ENCODE measurements at places on chromosomes 7 and 10.

GRCh38 chr10:133237588-133238465, at the start of gene VENTX:
Gene VENTX (plus strand): TSS chr10:133237855. CDS start chr10:133237915, 60 bp downstream.
- no peak for DNase-seq

GRCh38 chr7:141960687-141961422, 12.7 kb downstream of the TAS2R38 start:
- DNase-seq: no peak

- no peak for DNase-seq
Measured at GRCh38 chr7:88132725-88133124, 87.1 kb downstream of the SRI start.

GRCh38 chr10:79492839-79493238, 19.5 kb upstream of the EIF5AL1 start:
- no peak for DNase-seq

GRCh38 chr7:50397320-50397970, 52.7 kb downstream of the FIGNL1 start:
- no peak for DNase-seq

GRCh38 chr7:34821932-34822558, 164.0 kb downstream of the NPSR1 start:
- no peak for DNase-seq

GRCh38 chr7:151897161-151897731, 20.3 kb upstream of the PRKAG2 start:
- no peak for DNase-seq

DNA sequence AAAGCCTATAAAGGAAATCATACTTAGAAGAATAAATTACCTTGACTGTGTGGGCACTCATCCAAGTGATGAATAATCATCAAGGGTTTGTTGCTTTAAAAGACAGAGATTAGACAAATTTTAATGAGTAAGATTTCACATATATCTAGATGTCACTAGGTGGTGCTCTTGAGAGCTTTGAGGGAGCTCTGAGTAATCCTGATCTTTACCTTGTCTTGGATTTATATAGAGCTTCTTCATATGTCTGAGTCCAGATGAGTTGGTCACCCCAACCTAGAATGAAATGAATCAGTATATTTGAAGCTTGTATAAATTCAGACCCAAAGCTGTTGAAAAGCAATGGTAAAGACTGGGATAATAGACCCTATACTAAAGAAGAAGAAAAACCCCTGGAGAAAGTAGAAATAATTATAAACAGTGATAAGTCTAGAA, 3.7 kb downstream of the AGR2 start:
- no peak for DNase-seq

DNA sequence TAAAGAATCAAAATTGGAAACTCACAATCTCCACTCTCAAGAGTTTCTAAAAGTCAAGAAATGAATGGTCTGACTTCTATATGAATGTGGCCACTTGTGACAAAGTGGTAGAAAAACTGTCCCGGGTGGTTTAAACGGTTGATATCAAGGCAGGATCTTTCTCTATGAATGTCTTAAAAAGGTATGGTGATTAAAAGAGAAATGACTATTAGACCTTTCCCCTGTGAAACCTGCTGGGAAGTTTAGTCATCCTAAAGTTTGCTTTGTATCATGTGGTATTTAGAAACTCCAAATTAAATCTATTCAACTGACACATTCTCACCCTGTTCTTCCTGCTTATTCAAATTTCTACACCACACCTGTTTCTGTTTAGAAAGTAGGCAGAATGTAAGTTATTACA, 492.5 kb downstream of the XPNPEP1 start:
- no peak for DNase-seq

GRCh38 chr10:88091490-88092061, 228.2 kb downstream of the PTEN start:
- DNase-seq: peak; percentile 70

DNA sequence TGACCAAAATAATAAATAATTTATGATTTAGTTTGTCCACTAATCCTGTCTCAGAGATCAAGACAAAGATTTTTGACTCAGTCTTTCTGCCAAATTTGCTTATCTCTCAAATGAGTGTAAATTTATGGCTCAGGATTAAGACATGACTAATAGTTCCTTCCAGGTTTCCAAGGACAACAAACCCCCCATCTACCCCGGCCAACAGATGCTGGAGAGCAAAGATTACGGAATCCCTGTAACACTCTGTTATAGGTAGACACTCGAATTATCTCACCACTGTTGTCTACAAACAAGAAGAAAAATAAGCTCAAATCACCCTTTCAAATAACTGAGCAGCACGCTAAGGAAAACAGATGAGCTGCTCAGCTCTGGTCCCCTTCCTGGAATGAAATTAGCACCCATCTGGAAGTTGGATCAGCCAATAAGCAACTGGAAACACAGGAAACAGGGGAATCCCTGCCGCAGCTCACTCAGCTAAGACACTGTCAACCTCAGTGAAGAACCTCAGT, 56.8 kb upstream of the SVIL start:
- DNase-seq: no peak

- DNase-seq: no peak
Measured at GRCh38 chr10:125721035-125721434, 1.5 kb downstream of the EDRF1 start.

- DNase-seq: no peak
Measured at GRCh38 chr7:13240349-13240748, 552.9 kb downstream of the ARL4A start.

DNA sequence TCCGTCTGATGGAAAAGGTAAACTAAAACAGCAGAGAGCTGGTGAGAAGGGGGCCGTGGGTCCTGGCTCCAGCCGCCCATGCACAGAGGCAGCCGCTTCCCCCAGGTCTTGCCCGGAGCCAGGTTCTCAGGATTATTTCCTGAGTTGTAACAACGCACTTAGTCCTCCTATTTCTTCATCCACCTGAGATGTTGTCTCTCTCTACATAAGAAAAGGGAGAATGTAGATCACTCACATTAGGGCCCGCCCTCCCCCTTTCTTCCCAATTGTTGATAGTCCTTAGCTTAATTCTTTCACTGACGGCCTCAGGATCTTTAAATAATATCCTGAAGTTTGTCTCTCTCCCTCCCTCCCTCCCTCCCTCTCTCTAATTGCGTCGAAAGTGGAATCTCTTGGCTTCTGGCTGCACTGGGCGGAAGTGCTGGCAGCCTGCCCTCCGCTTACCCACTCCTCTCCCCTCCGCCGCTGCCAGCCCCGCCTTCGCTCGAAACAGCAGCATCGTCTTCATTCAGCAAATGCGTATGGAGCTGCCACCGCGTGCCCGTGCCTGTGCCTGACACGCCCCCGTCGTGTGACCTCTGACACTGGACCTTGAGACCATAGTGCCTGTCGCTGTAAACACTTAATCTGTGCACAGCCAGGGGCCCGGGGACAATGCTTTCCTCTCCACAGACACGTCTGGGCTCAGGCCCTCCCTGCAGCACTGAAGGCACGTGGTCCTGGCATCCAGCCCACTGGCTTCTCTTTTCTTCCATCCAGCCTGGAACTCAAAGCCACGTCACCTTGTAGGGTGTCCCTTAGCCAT, 174.5 kb upstream of the PPP2R2D start:
- no peak for DNase-seq

GRCh38 chr7:131236318-131236672, 91.4 kb upstream of the MKLN1 start:
- DNase-seq: no peak

- no peak for DNase-seq
Measured at GRCh38 chr7:137026176-137026500, 157.7 kb downstream of the CHRM2 start.

DNA sequence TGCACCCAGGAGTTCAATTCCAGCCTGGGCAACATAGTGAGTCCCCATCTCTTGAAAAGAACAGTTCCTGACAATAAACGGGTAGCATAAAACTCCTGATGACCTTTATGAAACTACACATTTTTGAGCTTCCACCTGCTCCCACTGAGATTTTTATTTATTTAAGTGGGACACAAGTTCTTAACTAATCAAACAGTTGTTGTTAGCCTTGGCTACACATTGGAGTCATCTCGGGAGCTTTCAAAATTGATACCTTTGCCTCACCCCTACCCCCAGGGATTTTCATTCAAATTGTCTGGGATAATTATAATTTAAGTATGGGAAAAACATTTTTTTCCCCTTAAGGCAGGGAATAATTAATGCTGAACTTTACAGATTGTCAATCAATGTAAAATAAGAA, 39.3 kb downstream of the MALSU1 start:
- DNase-seq: no peak

DNA sequence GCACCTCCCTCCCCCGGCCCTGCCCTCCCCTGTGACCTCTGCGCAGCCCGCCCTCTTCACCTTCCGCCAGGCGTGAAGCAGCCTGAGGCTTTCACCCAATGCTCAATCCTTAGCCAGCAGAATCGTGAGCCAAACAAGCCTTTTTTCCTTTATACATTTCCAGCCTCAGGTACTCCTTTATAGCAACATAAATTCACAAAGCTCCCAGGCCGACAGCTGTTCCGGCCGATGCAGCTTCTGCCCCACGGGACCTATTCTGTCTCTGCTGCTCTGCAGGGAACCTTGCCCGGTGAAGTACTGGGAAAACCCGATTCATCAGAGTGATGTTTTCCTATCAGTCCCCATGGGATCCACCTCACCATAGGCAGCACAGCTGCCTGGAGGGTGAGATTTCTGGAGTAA, 87.4 kb downstream of the CHST15 start:
- DNase-seq: no peak

- no peak for DNase-seq
Measured at GRCh38 chr7:157700231-157701005, 363.6 kb downstream of the DNAJB6 start.

DNA sequence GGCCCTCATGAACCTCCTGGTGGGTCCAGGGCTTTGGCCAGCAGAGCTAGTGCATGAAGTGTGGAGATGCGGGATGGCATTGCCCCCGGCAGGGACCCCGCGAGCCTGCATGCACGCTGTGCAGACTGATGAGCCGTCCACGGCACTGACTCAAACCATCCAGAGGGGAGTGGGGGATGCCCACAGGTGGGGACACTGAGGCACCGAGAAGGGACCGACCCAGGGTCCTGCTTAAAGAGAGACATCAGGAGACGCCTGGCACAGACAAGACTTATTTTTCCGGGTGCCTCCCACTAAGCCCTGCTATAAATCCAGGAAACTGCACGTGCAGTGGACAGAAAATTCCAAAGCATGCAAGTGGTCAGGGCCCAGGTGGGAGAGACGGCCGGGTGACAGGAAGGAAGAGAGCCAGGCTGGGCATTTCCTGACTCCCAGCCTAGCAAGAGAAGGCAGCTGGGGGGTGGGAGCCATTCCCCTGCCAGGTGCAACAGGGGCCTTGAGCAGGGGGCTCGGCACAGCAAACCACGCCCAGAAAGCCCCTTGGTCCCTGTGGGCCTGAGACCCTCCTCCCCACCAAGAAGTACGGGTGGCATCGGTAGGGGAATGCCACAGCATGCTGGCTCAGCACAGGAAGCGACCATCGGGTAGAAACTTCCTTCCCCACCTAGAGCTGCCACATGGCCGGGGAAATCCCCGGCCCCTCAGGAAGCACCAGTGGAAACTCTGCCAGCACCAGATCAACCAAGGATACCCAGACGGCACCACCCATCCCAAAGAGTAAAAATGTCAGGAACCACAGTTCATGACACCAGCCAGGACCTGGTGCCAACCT, 91.5 kb downstream of the FOXL3 start:
- peak; percentile 37 for DNase-seq

DNA sequence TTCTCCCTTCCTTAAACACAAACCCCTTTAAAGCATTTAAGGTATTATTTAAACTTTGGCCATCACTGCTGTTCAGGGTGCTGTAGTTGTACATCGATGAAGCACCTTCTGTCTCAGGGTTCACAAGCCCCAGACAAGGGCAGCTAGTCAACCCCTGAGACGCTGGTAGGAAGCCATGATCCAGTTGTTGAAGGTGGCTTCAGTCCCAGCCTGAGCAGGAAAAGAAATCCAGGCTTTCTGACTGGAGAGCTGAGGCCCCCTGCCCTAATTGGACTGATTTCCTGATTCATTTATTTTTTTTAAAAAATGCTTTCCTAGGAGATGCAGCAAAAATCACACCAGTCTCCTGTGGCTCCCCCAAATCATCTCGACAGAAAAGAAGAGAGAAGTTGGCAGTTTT, 15.8 kb downstream of the CPA1 start:
- no peak for DNase-seq

GRCh38 chr10:87978166-87978565, 114.7 kb downstream of the PTEN start:
- no peak for DNase-seq

- DNase-seq: no peak
Measured at GRCh38 chr7:17155529-17155928, 142.9 kb upstream of the AHR start.

- peak; percentile 96 for DNase-seq
Measured at GRCh38 chr10:72297805-72298591, 24.3 kb downstream of the DDIT4 start.

DNA sequence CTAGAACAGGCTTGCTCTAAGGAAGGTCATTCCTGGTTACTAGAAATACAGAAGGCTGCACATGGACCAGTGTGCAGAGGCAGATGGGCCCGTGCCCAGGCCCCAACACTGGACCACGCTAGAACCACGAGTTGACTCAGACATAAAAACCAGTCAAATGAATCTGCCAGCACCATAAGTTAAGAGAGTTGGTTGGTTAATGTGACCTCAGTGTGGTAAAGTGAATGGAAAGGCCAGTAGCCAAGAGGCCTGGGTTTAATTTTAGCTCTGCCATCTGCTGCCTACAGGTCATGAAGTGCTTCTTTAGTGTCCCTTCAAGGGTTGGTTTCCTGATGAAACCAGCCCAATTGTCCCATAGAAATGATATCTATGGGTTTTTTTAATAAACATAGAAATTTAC, 329.6 kb upstream of the NRP1 start:
- DNase-seq: no peak

DNA sequence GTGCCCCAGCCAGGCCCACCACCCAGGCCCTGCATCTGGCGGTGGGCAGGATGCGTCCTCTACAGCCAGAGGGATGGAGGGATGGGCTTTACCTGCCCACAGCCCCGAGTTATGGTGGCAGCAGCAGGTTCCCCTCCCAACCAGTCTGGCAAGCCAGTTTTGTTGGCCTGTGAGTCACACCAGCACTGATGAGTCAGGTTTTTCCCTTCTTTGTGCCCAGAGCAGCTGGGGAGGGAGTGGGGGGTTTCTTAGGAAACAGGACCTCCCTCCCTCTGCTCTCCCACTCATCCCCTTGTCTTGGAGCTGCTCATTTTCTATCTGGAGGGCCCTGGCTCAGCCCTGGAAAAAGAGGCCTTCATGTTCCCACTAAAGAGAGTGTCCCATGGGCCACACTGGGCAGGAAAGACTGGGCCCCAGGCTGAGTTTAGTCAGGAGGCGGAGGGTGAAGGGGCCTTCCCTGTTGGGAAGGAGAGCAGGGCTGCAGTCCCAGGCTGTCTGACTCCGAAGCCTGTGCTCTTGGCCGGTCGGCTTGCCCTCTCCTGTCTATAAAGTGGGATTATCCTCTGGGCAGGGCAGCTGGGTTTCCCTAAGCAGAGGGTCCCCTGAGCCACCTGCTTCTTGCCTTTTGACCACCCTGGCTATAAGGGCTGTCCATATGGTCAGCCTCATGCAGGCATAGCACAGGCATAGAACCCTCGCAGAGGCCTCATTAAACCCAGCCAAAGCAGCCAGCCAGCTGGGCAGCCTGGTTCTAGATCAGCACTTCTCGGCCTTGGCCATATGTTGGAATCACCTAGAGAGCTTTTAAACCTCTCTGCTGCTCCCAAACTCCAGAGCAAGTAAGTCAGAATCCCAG, 30.2 kb upstream of the ANKRD2 start:
- peak; percentile 37 for DNase-seq

- DNase-seq: no peak
Measured at GRCh38 chr7:42614636-42615035, 297.2 kb downstream of the C7orf25 start.

Data from CD4-positive, alpha-beta T cell treated with Interferon gamma for 1 hour (primary cell).